ENCODE measurements at places on chromosomes 16 and 17.

DNA sequence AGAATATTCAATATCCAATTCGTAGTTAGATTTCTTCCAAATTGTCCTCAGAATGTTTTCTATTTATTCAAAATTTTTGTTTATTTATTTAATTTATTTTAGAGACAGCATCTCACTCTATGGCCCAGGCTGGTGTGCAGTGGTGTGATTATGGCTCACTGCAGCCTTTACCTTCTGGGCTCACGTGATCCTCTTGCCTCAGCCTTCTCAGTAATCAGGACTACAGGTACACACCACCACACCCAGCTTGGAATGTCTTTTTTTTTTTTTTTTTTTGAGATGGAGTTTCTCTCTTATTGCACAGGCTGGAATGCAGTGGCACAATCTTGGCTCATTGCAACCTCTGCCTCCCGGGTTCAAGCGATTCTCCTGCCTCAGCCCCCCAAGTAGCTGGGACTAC is 3.5 kb upstream of the DRG2 start:
- no peak for DNase-seq

DNA sequence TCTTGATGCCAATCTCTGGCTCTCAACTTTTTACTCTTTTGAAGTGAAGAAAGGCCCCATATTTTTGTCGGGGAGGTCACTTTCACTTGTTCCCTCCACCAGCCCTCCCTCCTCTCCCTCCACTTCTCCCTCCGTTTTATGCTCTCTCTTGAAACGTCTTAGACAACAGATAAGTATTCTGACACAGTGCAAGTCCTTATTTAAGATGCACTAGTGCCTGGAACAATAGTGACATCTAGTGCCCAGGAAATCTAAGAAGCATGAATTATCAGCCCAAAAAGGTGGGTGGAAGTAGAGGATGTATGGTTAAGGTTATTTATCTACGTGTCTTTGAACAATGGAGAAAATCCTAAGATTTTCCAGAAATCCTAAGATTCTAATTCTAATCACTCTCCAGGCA is 17.9 kb downstream of the PSME3IP1 start:
- no peak for DNase-seq

DNA sequence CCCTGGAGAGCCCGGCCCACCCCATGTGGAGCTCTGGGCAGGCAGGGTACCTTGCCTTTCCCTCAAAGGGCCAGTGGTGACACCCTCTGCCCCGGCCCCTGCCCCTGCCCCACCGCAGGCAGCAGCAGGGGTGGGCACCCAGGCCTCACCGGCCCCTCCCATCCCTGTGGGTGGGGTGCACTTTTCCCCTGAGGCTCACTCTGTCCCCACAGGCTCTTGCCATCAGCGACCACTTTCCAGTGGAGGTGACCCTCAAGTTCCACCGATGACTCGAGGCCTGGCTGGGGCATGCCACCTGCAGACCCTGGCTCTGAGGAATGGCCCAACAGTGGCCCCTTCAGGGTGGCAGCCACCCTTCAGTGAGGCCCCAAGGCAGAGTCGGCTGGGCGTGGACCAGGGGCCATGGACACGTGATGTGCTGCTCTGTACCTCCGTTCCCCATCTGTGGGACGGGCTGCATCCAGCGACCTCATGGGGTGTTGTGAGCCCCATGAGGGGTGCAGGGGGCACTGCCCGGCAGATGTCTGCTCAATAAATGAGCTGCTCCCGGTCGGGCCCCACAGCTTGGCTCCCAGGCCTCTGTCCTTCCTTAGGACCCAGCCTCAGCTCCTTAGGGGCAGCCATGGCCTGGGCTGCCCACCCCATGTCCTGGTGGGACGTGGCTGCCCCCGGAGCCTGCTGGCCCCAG is 2.0 kb downstream of the DNASE1L2 start:
- no peak for DNase-seq

DNA sequence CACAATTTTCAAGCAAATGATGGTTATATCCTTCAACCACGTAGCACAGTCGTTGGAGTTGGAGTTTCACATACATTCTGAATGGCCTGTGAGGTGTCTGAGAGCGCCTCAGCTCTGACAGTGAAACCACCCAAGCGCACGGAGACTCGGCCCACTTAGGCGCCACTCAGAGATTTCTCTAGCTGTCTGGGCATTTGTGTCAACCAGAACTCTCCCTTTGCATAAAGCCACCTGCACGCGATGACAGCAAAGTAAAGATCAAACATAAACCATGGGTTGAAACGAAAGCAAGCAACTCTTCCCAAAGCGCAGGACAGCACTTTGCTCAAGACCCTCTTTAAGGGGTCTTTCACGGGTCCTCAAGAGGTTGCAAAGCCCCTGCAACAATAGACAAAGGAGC is 533 bp downstream of the SLC6A4 start:
- DNase-seq: no peak

DNA sequence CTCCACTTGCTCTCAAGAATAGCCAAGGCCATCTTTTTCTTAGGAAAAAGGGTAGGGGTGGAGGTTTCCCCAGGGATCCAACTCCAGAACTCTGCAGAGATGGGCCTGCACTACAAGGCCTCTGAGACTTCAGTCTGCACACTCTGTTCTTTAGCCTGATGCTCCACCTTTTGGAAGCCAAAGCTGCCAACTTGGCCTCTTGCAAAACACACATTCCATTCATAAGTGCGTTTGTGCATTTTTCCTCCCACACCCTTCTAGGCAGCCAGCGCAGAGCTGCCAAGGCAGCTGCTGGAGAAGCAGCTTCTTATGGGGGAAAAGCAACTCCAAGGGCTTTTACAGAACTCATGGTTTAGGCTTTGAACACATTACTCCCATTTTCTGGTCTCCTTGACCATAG is 45.3 kb downstream of the REXO5 start:
- peak; percentile 95 for DNase-seq

DNA sequence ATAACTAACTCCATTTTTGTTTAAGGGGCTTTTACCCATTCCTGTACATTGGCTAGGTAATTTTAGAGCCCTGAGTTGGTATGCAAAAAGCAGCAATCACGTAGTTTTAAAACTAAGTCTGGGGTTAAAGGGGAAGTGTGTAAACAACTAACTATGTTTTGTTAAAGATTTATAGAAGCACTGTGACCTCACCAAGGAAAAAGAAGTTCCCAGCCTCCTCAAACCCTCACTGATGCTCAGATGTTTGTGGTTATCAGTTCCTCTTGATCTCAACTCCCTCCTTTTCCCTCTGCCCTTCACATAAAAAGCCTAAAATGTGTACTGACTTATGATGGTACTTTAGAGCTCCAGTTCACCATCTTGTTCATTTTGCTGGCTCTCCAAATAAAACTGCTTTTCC is 119.9 kb upstream of the IRX6 start:
- DNase-seq: no peak

- DNase-seq: no peak
Observed at GRCh38 chr17:79539944-79540705, 70.7 kb downstream of the RBFOX3 start.

- DNase-seq: no peak
Observed at GRCh38 chr17:63792055-63792729, 18.2 kb downstream of the DDX42 start.

DNA sequence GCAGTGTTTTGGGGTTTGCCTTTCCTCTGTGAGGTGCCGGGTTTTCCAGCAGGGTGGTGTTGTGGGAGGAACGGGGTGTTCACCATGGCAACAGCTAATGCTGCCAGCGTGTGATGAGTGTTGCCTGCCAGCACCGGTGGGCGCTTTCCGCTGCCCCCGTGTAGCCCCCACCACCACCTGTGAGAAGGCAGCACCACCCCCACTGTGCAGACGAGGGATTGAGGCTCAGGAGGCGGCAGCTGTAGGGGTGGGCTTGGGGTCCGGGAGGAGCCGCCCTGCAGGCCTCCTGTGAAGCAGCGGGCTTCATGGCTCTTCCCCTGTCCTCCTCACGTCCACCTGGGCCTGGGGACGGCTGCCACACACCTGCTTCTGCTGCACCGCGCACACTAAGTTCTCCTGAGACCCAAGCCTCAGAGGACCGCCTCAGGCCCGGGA is 5.2 kb downstream of the RAB40C start:
- DNase-seq: no peak

GRCh38 chr17:52674686-52675085 is 516.2 kb upstream of the CA10 start:
- no peak for DNase-seq

GRCh38 chr17:19431691-19432090 is 20.7 kb downstream of the RNF112 start:
- DNase-seq: no peak

GRCh38 chr16:74372369-74372768 is 3.7 kb upstream of the NPIPB15 start:
- DNase-seq: no peak

DNA sequence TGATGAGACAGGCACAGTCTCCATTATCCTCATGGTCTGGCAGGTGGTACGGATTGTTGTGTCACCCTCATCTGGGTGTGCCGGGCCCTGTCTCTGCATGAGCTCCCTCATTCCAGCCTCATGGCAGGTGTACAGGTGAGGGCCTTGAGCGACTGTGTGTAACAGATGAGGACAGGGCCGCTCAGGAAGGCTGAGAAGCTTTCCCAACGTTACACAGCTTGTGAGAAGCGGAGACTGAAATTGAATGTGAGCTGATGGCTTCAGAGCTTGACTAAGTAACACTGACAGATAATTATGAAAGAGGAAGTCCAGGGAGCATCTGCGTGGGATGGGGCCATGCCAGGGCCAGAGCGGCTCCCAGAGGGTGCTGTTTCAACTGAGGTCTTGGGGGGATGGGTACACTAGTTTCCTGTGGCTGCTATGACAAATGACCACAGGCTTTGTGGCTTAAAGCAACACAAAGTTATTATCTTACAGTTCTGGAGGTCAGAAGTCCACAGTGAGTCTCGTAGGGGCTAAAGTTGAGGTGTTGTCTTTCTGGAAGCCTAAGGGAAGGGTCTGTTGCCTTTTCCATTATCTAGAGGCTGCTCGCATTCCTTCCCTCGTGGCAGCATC is 36.7 kb downstream of the CMIP start:
- no peak for DNase-seq

DNA sequence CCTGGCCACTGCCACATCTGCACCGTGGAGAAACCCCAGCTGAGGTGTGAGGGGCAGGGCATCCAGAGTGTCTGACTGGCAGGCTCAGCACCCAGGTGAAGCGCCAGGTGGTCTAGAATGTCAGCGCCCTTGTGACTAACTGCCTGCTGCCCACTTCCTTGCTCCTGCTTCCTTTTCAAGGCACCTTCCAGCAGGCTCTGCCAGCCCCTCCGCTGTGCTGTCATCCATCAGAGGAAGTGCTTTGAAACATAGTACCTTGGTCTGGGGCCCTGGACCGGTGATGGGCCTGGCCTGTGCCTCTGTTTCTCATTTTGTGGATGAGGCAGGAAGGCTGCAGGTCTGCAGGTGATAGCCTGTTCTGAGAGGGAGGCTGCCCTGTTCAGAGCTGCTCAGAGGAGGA is 5.5 kb downstream of the SPNS2 start:
- peak; percentile 26 for DNase-seq

DNA sequence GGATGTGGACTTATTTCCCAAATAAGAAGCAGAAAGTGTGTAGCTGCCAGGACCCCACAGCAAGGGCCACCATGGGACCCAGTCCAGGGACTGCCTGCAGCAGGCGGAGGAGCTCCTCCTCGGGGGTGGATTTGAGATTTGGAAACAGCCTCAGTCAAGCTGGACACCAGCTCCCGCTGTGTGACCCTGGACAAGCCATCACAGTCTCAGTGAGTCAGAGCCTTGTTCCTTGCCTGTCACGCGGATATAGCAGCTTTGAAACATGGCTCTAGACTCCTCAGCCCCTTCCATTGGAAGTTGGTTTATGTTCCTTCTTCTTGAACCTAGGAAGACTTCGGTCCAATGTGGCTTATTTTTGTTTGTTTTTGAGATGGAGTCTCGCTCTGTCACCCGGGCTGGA is 12.5 kb upstream of the DPEP1 start:
- DNase-seq: no peak

GRCh38 chr17:30235386-30236296 is at the start of gene SLC6A4:
Gene SLC6A4, minus strand, starts transcription at chr17:30235697. Its CDS starts 13,739 bp downstream, at chr17:30221958.
- peak; percentile 60 for DNase-seq

DNA sequence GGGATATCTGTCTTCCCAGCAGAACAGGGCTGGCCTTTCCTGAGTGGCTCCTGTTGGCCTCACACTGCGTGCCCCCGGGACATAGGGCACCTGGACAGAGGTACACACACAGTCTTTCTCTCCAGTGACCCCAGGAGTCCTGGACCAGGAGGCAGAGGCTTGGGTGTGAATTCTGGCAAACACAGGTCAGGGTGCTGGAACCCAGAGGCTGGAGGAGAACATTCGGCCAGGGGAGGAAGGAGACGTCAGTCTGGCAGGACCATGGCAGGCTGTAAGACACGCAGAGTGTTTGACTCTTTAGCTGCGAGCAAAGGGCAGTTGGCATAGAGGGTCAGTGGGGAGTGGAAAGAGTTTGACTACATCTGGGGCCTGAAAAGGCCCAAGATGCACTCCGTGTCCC is 4.1 kb upstream of the TVP23A start:
- DNase-seq: no peak

- no peak for DNase-seq
Observed at GRCh38 chr16:89993971-89994370, 25.3 kb downstream of the DBNDD1 start.

GRCh38 chr17:62062944-62063343 is 2.1 kb downstream of the MED13 start:
- DNase-seq: no peak

DNA sequence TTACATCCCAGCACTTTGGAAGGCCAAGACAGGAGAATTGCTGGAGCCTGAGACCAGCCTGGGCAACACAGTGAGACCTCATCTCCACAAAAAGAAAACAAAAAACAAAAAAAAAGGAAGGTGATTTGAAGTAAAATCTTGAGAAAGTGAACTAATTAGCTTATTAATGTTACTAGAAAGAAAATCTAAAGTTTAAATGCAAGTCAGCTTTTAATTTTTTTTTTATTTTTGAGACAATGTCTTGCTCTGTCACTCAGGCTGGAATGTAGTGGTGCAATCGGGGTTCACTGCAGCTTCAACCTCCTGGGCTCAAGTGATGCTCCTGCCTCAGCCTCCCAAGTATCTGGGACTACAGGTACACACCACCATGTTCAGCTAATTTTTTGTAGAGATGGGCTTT is 3.5 kb upstream of the CTCF start:
- DNase-seq: no peak

DNA sequence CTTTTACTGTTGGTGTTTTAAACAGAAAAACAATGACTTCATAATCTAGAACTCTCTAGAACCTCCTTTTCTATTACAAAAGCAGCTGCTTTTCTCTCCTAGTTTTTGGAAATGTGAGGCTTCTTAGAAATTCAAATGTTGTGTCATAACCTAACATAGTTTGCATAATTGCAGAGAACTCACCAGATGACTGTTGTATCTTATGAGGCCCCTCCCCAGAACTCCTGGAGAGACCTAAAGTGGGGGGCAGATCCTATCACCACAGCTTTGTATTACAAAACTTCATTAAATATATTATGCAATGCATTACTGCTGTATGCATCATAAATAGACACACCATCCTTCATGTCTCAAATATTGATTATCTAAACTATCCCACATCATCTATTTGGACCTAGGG is 538.7 kb upstream of the HSBP1 start:
- DNase-seq: no peak
